ENCODE measurements at places on chromosomes 6 and 20.

GRCh38 chr20:47097691-47098622, 203.3 kb downstream of the EYA2 start:
- DNase-seq: no peak

DNA sequence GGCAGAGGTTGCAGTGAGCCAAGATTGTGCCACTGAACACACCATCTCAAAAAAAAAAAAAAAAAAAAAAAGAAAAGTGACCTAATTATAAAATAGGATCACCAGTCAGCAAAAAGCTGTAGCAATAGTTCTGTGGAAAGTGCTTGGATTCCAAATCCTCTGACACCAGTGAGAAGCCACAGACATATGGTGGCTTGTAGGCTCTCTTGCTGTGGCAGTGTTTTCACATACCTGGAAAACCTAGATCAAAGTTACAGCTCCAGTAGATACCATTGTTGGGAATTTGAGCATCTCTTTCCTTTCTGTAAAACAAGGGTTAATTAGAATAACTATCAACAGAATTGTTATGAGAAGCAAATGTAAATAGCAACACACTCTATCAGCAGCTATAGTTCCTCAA, 4.1 kb downstream of the CCDC170 start:
- no peak for DNase-seq

DNA sequence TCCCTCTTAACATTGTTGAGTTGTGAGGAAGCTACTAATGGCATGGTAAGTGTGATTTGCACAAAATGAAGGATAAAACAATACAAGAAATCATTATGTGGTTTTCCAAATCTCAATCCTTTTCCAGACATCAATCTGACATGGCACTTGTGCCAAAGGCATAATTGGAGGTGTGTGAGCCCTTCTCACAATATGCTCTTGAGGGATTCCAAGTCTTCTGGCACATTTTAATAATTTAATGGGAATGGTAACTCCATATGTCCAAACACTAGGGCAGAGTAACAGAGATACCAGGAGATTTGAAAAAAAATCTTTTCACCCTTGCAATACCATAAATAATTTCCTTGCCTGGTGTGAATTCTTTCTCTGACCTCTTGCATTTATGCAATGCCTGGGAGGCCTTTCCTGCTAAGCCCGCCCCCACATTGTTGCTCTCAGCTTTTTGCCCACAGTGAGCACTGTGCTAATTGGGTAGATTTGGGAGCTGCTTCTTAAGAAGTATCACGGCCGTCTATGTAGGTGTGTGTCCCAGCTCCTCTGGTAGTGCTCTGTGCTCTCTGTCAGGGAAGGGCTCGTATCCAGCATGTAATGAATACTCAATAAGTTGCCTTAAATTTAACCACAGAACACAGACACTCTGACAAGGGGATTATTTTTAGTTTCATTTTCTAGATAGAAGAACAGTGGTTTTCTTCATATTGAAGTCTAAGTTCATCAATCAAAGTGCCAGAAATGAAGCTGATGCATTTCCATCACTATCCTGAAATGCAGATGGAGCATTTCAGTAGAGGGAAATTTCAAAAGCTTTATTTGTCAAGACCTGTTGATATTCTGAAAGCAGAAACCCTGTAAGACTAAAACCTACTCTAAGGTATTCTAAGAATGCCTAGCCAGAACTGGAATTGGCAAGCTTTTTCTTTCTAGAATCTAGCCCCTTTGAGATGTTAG, 54.4 kb upstream of the CEP85L start:
- peak; percentile 23 for DNase-seq

DNA sequence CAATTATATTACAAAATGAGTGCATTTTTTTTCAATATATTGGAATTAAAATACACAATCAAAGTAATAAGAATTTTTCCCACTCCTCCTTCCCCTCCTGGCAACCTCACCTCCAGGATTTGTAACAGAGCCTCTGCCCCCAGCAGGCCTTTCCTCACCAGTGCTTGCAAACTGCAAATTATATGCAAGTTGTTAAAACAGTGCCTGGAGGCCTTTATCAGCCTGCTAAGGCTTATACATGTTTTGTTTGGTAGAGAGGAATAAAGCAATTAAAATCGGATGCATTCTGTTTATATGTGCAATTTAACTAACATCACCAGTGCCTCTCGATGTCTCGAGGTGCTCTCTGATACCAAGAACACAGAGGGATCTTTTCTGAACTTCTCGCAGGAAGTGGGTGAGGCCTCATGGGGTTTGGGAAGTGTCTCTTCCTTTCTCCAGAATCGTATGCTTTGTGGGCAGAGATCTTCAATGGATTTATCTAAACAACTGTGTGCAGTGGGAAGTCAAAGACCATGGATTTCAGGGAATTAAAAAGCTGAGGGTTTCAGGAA, 186.8 kb downstream of the CDH26 start:
- DNase-seq: no peak

DNA sequence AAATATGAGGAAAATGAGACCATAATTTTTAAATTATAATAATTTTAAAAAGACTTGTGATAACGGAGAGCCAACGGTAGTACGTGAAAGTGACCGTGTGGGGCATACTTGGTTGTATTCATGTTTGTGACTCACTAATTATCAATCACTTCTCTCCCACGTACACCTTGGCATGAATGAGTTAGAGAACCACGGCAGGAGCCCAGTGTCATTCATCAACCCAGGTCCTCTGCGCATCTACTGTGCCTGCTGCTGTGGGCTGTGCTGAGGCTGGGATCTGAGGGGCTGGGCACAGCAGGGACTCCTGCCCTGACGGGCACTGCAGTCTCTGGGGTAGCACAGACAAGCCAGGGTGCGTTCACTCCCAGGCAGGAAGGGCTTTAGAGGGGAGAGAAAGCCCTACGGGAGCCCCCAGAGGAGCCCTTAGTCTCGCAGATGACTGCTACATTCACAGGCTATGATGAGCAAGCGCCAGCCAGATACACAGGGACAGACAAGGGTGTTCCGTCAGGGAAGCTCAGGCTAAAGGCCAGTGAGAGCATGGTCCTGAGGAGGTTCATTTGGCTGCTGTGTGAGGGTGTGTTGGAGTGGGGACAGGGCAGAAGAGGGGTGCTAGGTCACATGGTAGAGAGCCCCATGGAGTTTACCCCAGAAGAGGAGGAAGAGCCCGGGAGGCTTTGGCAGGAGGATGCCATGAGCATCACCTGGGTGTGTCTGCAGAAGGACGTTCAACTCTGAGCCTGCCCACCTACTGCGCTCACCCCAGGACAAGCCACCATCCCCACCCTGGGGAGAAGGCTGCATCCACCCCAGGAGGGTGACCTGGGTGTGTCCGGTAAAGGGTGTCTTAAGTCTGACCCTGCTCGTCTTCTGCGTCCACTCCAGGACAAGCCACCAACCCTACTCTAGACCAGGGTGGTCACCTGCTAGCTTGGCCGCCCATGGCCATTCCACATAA, 8.2 kb upstream of the RPS6KA2 start:
- no peak for DNase-seq

- peak; percentile 76 for DNase-seq
Measured at GRCh38 chr6:16674801-16675392, 86.4 kb downstream of the ATXN1 start.

- no peak for DNase-seq
Measured at GRCh38 chr20:51553897-51554486, 11.5 kb upstream of the NFATC2 start.

DNA sequence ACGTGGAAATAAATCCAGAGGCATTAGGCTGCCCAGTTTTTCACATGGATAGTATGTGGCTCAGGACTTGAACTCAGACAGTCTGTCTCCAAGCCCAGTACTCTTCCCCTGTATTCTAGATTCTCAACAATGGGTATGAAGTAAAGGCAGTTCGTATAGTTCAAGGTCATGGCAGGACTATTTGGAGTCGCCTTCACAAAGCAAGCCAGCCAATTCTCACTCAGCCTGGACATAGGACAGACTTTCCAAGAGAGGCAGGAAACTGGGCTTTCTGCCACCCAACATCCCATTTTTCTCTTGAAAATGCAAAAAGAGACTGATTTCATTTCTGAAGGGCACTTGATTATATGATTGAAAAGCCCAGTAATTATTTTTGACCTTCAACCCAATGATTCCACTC, 111.0 kb downstream of the EDN1 start:
- no peak for DNase-seq

DNA sequence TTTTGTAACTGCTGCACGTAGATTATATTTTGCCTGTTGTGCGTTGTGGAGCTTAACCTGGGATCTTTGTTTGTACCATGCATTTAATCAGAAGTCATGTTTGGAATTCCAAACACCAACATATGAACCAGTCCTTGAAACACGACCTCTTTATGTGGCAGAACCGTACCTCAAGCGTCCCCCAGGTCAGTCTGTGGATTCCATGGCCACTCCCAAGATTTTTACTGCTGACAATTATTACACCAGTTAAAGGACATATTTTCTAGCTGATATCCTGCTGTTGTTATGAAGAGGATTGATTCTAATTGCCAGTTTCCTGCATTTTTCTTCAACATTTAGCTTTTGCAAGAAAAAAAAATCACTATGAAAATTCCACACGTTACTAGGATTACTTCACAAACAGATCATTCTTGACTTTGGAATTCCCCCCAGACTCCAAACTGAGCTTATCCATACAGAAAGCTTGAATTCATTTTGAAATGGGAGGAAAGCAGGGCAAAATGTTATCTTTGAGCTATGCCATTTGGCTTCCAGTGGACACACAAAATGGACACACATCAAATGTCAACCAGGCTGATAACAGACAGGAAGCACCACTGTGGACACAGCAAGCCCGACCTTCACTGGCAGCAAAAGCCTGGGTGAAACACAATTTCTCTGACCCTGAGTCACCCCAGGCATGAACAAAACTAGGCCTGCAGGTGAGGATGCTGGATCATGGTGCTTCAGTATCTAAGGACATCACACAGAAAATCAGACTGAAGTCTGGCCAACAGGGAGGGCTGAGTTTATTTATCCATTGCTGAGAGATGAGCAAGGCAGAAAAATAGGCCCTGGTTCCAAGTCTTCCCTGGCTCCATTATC, 542.9 kb upstream of the JAG1 start:
- DNase-seq: no peak

- no peak for DNase-seq
Measured at GRCh38 chr6:169982461-169983386, 231.3 kb downstream of the ERMARD start.

- no peak for DNase-seq
Measured at GRCh38 chr6:147207351-147207750, 3.1 kb downstream of the STXBP5 start.

DNA sequence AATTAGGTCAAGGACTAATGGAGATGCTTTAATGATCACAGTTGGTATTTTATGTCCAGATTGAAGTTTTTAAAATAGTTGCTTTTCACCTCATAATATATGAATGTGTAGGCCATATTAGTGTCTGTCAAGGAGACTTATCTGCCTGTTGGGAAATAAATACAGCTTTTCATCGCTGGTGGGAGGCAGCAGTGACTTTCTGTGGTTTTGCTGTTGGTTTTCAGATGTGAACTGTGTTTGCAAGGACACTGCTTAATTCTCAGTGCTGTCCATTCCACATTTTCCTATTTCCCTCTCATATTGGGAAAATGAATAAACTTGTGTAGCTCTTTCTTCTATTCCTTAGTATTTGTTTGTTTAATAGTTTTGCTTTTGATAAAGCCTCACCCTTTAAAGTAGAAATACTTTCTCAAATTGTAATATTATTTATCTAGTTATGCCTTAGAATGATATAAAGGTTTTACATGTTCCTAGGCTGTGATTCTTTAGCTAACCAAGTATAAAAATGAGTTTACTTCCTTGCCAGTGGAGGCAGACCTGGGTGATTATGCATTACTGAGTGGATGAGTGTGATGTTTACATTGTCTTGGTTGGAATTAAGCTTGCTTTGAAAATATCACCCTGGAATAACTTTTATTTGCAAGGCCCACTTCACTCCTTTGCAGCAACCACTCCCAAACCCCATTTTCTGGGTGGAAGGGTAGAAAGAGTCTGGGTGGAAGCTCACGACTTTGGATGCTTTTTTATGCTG, 3.3 kb downstream of the PLCB4 start:
- DNase-seq: no peak

DNA sequence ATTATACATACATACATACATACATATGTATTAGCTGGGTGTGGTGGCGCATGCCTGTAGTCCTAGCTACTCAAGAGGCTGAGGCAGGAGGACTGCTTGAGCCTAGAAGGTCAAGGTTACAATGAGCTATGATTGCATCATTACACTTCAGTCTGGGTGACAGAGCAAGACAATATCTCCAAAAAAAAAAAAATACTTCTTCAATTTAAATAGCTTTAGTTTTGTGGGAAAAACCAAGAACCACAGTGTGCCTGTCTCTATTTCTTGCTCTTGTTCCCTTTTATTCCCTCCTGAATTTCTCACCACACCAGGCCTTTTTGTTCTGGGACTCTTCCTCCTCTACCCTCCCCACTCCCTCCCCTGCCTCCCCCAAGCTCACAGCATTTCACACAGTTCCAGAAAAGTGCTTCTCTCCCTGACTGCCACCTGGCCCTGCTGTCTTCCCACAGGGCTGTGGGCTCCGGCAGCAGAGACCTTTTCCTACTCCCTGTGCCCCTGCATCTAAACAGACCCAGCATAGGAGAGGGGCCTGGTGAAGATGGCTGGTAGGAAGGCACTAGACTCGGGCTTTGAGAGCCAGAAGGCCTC, 1.3 kb downstream of the C20orf203 start:
- no peak for DNase-seq

GRCh38 chr6:137871831-137872454, 4.9 kb downstream of the TNFAIP3 start:
- no peak for DNase-seq

DNA sequence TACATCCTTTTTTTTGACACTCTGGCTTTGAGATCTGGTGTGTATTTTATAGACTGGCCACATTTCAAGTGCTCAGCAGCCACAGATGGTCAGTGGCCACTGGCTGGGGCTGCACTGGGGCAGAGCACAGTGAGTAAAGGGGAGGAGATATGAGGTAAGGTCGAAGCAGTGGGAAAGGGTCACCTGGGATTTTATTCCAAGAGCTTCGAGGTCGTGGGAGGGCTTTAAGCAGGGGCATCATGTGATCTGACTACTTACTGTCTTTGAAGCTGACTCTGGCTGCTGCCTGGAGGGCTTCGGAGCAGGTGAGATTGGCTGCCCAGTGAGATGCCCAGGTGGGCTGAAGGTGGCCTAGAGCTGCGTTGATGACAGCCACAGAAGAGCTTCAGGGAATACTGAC, 6.7 kb downstream of the C20orf203 start:
- no peak for DNase-seq

DNA sequence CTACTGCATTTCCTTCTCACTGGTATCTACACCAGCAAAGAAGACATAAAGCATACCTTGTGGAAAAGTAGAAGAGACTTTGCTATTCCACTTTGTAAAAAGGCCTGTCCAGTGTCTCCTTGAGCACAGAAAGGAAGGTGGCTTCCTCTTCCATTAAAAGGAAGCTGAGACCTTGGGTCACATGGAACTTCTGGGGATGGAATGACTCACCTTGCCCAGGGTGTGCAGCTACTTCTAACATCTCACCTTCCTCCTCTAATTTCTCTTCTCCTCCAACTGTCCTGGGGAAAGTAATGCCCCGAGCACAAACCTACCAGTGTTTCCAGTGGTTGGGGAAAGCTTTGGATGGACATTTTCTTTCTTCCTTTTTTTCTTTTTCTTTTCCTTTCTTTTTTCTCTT, 848.8 kb upstream of the MAP3K7 start:
- DNase-seq: no peak

Measured in GM04504 (cell line).